NCI-H1436 (cell line): ENCODE measurements at places on chromosomes 1 and 21.

DNA sequence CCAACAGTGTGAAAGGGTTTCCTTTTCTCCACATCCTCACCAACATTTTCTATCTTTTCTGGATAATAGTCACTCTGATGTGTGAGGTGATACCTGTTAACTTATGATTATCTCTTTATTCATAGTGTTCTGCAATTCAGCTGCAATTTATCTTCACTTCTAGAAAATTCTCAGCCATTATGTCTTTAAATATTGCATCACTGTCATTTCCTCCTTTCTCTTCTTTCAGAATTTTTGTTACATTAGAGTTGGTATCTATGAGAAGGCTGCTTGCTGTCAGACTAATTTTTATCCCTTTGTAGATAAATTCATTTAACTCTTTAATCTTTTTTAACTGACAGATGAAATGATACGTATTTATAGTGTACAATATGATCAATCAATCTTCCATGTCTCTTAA is 30.5 kb upstream of the ATF3 start:
- DNase-seq: no peak

DNA sequence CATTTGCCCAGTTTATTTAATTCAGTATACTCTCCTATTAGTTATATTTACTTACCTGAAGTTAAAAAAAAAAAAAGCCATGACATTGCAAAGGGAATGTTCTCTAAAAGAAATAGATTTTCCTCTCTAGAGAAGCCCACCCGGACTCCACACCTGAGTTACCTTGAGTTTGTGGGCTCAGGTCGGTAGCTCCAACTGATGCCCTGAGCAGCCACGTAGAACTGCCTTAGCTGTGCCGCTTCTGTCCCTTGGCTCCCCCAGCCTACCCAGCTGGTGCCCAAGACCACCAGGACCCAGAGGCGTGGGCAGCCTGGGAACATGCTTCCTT is 250 bp downstream of the F5 start:
- DNase-seq: no peak

DNA sequence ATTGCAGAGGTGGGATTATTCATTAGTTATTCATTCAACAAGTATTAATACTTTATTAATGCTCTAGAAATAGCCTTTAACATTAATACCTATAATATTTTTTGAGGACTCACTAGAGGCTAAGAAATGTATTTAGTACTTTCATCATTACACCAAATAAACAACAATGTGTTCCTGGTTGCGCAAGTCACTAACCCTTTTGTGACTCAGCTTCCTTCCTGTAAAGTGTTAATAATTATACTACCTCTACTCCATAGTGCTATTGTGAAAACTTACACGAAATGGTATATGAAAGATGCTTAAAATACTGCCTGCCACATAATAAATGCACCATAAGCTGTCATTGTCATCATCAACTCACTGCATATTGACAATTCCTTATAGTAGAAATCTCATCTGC is 431.0 kb downstream of the DPYD start:
- no peak for DNase-seq

DNA sequence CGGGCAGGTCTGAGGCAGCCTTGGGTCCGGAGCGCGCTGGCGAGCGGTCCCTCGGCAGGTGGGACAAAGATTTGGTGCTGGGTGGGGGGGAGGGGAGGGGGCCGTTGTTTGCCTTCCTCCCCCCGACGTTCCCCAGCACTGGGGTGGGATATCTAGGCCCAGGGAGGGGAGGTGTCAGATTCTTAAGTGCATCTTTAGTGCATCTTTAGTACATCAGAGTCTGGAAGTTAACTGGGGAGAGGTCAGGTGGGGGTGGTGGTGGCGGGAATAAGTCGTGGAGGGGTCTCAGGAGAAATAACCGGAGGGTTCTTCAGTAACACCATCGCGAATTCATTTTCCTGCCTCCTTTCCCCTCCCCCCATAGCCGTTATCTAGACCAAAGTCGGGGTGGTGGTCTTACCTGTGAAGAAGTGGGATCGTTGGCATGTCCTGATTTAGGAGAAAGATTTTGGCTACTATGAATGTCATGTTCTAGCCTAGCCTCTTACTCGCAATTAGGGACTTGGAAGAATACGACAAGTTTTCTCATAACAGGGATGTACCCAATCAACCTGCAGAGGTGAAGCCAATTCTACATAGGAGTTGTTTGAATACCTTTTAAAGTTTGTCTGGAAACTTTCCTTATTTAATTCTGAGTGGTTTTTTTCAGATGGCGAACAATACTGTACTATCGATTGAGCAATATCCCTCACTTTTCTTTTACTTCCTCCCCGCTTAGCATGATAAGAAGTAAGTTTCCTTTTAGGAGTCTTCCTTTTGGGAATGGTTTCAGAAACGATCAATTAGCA is 886 bp downstream of the ZMYM4 start:
- DNase-seq: no peak

DNA sequence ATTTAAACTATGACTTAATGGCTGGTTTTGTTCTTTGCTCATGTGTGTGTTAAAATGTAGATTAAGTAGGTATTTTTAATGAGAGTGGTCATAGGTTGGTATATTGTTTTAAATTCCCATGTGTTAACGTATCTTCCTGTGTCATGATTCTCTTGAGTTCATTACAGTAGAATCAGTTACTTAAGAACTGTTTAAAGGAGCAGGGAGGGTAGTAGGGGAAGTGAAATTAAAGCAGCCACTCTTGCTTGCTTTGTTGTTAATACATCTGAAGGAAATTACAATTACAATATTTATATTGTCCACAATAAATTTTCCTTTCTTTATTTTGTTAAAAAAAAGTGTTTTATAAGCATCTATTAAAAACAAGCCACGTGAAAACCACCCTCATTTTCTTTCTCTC is 119.2 kb upstream of the KIAA1614 start:
- no peak for DNase-seq

GRCh38 chr1:77375990-77376389 is 94.2 kb downstream of the AK5 start:
- DNase-seq: no peak

- no peak for DNase-seq
These were observed 19.9 kb downstream of the FBXO28 start for GRCh38 chr1:224133741-224134299.

GRCh38 chr1:1397839-1398523 is 1.2 kb downstream of the CCNL2 start:
- DNase-seq: no peak

DNA sequence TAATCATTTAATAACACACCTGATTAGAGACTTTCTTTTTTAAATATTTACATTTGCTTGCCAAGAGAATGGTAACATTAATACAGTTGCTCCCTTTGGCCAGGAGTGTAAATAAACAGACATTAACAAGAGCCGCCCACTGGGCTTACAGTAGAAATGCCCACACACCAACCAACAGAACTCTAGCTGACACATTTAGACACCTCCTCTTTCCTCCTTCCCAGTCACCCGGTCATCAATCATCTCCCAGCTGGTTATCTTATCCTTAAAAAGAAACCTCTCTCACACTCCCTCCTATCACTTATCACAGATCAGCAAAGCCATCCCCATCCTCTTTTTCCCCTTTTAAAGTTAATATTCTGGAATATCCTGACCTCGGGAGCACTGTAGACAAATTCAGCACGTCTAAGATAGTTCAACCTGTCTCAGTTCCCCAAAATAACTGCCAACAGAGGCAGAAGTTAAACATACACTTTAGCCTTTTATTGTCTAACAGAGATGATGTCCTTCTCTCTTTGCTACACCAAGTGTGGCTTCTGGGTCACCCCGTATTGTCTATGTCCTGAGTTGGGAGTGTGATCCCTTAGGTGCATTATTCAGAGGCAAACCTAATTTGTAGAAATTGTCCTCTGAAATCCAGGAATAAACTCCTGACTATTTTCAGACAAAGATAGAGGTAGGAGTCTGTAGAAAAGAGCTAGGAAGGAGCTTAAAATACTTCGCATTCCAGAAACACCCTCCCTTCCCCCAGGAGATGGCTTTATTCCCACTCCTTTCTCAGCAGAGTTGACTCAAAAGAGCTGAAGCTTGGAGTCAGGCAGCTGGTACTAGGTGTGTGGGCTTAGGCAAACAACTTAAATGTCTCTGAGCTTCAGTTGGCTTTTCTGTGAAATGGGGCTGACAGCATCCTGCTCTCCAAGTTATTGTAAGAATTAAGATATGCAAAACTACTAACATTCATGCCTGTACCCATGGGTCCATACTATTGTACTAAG is 8.8 kb downstream of the MYCL start:
- no peak for DNase-seq

- DNase-seq: no peak
These were observed 25.6 kb downstream of the LRRC71 start for GRCh38 chr1:156945881-156946661.

DNA sequence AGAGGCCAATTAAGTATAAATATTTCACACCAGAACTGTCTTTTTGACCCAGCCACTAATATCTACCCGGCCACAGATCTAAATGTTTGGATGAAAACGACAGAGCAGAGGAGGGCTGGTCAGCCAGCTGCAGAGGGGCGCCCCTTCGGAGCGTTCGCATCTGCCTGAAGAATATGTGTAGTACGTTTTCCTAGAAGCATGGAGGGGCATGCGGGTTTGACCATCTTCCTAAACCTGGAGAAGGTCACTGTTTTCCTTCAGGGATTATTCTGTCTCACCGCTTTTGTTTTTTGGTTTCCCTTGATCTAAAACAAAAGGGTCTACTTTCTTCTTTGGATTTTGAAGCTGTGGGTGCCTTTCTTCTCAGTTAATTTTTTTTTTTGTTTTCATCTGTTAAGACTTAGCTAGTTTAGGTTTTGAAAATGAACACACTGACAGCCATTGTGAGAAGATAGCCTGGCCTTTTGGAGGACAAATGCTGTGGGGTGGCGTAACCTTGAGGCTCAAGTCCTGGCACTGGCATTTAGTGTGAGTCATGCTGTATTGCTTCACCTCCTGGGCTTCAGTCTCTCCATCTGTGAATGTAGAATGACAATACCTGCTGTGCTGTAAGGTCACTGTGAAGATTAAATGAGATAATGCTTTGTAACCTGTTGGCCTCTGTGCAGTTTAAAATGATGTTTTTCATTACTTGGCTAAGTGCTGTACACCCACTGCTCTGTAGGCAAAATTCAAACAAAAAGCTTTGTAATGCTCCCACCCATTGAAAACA is 74.1 kb upstream of the IRF2BP2 start:
- DNase-seq: no peak

GRCh38 chr1:210691039-210691610 is 362.4 kb downstream of the HHAT start:
- DNase-seq: no peak

DNA sequence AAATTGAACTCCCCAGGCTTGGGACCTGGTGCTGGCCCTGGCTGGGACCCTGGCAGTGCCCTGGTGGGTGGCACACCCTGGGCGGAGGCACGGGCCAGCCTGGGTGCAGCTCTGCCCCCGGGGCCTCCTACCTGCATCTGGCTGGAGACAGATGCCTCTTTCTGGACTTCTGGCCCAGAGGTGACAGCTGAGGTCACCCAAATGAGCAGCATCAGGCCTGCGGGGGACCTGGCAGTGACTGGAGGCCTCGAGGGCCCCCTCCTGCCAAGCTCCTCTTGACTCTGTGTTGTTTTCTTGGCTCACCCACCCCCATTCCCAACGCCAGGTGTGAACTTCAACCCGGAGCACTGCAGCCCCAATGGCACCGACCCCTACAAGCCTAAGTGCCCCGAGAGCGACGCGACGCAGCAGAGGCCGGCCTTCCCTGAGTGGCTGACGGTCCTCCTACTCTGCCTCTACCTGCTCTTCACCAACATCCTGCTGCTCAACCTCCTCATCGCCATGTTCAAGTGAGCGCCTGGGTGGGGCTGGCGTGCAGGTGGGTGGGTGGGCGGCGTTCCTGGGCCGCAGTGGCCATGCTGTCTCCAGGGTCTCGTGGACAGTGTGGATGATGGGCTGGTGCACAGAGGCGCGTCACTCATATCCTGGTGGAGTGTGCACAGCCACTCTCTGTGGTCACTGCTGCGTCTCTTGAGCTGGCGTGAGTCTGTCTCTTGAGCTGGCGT is 41.6 kb upstream of the LRRC3 start:
- no peak for DNase-seq

DNA sequence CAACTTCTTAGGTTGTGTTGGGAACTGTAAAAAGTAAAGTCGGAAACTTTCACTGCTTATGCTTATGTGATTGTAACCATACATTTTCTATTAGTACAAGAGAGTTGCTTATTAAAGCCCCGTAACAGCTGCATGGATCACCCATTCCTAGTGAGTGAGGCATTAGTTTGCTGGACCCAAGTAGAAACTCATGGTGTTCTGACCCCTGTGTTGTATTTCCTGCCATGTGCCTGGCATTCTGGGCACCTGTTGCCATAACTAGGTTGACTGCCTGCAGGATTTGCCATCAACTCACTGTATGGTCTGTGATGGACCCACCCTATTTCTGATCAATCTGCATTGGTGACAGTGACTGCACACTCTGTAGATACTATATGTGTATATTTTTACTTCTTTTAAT is 173.0 kb downstream of the PGBD5 start:
- no peak for DNase-seq

- DNase-seq: no peak
These were observed 82.8 kb upstream of the SLC44A3 start for GRCh38 chr1:94737124-94737998.

DNA sequence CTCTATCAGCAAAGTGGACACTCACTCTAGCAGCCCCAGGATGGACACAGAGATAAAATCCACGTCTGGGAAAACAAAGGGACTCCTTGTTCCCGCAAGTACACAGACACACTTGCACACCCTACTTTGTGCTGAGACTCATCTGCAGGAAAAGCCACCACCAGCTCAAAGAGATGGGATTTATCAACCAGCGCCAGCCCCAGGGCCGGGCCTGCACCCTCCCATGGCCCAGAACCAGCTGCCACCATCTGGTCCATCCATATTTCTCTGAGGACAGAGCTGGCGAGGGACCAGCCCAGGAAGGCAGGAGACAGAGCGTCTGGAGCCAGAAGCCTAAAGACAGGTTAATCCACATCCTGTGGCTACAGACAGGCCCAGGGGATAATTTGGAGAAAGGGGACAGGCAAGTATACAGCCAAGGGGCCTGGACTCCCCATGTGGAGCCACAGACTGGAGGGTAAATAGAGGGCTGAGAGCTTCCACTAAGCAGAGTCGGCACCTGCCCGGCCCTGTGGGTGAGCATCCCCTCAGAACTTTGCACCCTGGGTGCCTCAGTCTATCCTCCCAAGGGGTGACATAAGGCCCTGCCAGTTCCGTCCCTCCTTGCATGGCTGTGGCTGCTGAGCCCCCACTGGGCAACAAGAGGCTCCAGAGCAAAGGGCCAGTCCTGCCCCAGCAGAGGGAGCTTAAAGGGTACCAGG is 233.9 kb downstream of the PTPRU start:
- no peak for DNase-seq

DNA sequence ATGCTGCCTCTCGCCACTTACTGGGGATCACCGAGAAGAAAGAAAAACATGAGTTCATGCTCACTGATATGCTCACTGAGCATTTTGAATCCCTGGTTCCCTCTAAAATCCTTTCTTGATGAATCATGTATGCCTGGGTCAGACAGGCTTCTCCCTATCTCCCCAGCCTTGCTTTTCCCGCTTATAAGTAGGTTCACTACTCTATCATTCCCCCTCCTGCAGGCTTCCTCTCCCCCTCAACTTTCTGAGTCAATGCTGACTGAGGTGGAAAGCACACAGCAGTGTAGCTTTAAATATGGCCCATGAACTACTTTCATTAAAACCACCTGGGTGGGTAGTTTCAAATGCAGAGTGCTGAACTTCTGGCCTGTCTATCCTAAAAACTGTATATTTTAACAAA is 41.7 kb downstream of the FMO4 start:
- DNase-seq: no peak
